Fibroblast of pulmonary artery (primary cell): ENCODE measurements at places on chromosomes 7 and 10.
A peak's percentile ranks its signal among the peaks of the same experiment; 100 is the strongest.

DNA sequence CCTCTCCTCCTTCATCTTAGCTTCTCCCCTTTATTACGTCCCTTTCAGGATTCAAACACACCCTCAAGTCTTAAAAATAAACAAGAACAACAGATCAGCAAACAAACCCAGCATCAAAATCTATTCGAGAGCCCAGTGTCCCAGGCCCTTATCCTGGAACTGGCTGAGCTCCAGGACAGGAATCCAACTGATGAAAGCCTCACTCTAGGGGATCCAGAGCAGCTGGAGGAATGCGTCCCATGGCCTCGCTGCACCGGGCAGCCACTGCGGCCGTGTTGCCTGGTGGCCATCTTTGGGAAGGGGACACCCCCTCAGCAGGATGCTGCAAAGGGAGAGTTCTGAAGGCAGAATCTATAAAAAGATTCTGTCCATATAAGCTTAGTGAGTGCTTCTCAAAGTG is 156.5 kb upstream of the BMPER start:
- DNase-seq = peak; percentile 60

GRCh38 chr10:122271076-122271475 is at the start of gene BTBD16:
Gene BTBD16, plus strand, starts transcription at chr10:122271296. Its CDS starts 3,786 bp downstream, at chr10:122275082.
- no peak for DNase-seq

- no peak for DNase-seq
These were observed 824 bp downstream of the RELN start for GRCh38 chr7:103988468-103989199.

DNA sequence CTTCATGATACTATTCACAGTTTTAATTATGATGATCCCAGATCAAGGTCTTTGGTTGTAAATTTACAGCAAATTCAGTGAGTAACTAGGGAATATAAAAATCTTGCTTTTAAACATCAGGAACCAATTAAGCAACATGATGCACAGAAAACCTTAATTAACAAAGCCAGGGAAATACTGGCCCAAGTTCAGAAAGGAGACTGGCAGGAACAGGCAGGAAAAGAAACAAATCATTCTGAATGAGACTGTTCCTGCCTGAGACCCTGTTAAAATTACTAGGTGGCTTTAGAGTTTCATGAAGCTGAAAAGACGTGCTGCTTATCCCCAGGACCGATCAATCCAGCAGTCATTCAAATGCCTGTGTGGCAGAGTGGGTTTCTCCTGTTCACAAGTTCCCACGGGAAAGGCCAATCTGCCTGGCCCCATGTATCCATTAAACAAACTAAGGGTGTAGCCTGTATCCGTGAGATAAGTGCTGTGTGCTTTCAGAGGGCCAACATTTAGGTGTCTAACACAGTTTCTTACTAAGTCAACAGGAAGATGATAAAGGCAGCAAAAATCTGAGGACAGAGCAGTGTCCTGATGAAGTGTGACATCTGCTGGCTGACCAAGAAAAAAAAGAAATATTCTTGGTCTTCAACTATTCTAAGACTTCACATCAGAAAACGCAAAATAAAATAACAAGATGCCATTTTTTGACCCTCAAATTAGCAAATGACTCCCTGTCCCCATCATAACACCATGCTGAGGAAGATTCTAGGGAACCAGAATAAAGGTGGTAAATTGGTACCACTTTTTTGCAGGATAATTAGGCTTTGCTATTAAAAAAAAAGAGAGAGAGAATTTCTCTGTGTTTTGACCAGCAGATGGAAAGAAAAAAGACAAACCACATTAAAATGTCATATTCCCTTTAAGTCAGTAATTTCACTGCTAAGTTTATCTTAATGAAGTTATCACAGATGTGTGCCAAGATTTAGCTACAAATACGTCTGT is 34.2 kb downstream of the PUS7 start:
- DNase-seq = peak; percentile 89

- peak; percentile 49 for DNase-seq
These were observed 700 bp downstream of the NIPSNAP2 start for GRCh38 chr7:55965100-55965470.

GRCh38 chr10:131652438-131653139 is 248.2 kb upstream of the PPP2R2D start:
- DNase-seq = no peak

- DNase-seq = no peak
These were observed 155.8 kb upstream of the TAC1 start for GRCh38 chr7:97576043-97576442.

- DNase-seq = no peak
These were observed 84.1 kb upstream of the PPIF start for GRCh38 chr10:79262959-79263746.

DNA sequence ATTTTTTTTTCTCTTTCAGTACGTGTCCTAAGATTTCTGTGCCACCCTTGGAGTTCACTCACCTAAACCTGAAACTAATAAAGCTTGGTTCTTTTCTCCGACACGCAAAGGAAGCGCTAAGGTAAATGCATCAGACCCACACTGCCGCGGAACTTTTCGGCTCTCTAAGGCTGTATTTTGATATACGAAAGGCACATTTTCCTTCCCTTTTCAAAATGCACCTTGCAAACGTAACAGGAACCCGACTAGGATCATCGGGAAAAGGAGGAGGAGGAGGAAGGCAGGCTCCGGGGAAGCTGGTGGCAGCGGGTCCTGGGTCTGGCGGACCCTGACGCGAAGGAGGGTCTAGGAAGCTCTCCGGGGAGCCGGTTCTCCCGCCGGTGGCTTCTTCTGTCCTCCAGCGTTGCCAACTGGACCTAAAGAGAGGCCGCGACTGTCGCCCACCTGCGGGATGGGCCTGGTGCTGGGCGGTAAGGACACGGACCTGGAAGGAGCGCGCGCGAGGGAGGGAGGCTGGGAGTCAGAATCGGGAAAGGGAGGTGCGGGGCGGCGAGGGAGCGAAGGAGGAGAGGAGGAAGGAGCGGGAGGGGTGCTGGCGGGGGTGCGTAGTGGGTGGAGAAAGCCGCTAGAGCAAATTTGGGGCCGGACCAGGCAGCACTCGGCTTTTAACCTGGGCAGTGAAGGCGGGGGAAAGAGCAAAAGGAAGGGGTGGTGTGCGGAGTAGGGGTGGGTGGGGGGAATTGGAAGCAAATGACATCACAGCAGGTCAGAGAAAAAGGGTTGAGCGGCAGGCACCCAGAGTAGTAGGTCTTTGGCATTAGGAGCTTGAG is at the start of gene CFTR:
Gene CFTR, plus strand, starts transcription at position 801 of the 830 bp plus-strand sequence. CDS start 70 bp downstream, outside the sequence.
- DNase-seq = no peak

DNA sequence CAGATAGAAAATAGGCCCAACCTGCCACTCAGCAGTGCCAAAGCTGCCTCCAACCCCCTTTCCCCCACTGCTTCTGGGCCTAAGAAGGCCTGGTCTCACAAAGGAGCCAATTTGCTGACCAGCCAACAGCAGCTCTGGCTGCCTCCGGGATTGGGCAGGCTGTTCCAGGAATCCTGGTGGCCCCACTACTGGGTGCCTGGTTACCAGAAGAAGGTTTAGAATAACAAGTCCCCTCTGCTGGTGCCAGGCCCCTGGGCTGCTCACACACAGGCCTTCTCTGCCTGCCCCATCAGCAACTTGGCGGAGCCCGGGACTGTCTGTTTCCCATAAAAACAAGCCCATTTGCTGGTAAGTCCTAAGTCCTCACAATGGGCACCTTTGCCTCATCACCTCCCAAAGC is 1.2 kb downstream of the PHKG1 start:
- no peak for DNase-seq

GRCh38 chr10:91462423-91462822 is 52.3 kb downstream of the HECTD2 start:
- peak; percentile 25 for DNase-seq

- DNase-seq = peak; percentile 69
These were observed 481.0 kb downstream of the TNS3 start for GRCh38 chr7:47100817-47101435.

GRCh38 chr7:64628721-64629120 is 37.2 kb upstream of the ZNF107 start:
- no peak for DNase-seq

DNA sequence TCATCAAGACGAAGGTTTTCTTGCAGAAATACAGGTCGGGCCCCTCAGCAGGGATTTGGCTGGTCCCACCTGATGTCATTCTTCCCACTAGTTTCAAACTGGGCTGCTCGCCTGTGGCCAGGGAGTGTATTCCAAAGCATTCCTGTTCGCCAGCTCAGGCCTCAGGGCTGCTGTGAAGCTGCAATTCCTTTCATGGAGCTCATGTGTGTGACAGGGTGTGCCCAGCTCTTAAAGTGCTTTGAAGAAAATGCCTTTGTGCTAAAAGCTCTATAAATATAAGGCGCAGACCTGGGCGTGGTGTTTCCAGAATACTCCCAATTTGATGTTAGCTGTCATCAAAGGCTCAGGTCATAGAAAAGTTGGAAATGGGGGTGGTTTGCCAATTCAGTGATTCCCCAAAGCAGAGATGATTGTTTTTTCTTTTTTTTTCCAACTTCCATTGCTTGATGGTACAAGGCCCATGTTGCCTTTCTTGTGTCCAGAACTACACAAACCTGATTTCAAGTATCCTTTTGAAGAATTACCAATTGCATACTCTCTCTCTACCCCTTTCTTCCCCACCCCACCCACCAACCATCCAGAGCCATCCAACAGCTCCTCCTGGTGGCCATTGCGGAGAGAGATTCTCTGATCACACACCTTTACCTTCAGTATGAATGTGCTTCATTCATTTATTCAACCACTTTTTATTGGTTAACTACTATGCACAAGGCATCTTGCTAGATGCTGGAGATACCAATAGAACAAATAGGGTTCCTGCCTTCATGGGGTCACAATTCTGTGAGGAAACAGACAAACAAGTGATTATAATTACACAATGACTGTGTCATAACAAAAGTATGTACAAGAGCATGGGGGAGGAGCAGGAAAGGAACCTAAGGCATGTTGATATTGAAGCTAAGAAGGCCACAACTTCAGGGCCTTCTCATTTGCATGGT is 297.3 kb upstream of the LYZL1 start:
- DNase-seq = peak; percentile 73

DNA sequence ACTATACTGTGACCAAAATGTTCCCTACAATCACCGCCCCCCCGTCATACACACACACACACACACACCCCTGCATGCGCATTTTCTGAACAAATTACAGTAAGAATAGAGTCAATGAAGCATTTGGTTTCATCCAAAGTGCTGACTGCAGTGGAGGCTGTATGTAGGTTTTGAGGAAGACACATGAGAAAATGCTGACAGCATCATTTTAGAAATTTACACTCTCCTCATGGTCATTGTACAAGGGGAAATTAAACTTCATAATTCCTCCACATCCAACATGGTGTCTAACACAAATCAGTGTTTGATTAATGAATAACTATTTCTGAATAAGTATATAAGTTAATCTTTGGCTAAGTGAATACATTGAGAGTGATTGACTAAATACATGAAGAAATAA is 1126.8 kb upstream of the PHF14 start:
- DNase-seq = no peak

GRCh38 chr7:50667789-50668226 is 102.6 kb upstream of the DDC start:
- DNase-seq = peak; percentile 49

GRCh38 chr7:41955893-41956675 is 253.2 kb upstream of the INHBA start:
- peak; percentile 100 for DNase-seq

- DNase-seq = no peak
These were observed 44.3 kb downstream of the PRKAG2 start for GRCh38 chr7:151832656-151833055.

GRCh38 chr10:104657457-104657856 is 16.4 kb downstream of the SORCS3 start:
- no peak for DNase-seq

GRCh38 chr7:6579446-6579845 is 2.2 kb downstream of the ZDHHC4 start:
- peak; percentile 21 for DNase-seq

- DNase-seq = no peak
These were observed 11.8 kb downstream of the DPYSL4 start for GRCh38 chr10:132198381-132199181.

DNA sequence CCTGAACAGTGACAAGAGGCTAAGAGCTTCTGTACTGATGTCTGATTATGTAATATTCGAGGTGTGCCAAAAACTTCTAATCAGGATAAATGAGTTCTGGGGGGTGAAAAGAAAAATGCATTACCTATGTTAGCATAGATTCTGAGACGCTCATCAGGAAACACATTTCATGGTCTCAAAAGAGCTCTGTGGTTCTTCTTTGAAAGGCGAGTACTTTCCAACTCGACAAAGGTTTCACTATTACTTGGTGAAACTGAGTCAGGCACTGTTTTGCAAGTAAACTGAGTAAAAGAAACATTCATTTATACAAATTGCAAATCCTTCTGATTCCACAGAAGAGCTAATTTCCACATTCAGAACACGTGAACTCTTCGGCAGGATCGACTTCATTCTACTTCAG is 523.2 kb downstream of the GATA3 start:
- no peak for DNase-seq

DNA sequence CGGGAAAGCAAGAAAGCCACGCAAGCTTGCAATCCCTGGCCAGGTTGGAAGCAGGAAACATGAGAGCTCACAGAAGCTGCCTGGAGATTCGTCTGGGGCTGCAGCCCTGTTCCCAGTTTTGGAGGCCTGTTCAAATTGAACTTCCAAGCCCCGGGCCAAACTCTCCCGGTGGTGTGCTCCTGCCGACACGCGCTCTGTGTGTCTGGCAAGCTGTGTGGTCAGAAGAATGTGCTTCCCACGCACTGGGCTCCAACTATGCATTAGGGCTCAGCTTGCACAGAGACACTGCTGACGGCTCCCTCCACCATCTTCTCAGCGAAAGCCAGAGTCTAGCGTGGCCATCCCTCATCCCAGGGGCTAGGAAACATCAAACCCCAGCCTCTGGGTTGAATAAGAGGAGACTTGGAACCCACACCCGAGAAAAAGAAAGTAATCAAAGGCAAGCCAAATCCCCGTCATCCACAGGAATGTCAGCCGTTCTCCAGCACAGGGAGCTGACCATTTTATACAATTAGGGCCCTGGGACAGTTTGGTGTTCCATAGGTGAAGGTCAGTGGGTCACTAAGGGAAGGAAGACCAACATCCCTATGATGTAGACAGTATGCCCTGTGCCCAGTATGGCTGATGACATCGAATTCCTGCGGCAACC is 107.2 kb downstream of the FGFR2 start:
- DNase-seq = no peak

GRCh38 chr10:48547061-48547895 is 57.6 kb downstream of the ARHGAP22 start:
- no peak for DNase-seq

- no peak for DNase-seq
These were observed 15.3 kb downstream of the DENND11 start for GRCh38 chr7:141686670-141687069.

- DNase-seq = no peak
These were observed 134.9 kb upstream of the ZNF92 start for GRCh38 chr7:65238785-65239184.

DNA sequence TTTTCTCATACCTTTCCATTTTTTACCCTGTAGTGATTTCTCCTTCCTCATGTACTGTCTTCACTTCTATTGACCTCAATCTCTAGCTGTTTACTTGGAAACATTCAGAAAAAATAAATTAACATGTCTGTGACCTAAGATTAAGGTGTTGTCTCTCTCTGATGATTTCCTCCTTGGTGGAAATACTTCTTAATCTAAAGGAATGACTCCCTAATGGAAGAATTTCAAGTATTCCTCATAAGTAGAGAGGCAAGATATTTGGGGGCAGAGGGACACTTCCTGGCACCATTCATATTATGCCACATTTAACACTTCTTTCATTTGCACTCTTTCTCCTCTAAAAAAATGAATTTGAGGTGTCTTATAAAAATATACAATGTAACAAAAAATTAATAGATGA is 202.8 kb downstream of the NEBL start:
- DNase-seq = no peak
